ENCODE measurements at places on chromosomes 5 and 9. TPM values are rescaled to one million over a fixed set of nuclear protein-coding genes. Genes with fewer than 3 reads are reported as not detected.

DNA sequence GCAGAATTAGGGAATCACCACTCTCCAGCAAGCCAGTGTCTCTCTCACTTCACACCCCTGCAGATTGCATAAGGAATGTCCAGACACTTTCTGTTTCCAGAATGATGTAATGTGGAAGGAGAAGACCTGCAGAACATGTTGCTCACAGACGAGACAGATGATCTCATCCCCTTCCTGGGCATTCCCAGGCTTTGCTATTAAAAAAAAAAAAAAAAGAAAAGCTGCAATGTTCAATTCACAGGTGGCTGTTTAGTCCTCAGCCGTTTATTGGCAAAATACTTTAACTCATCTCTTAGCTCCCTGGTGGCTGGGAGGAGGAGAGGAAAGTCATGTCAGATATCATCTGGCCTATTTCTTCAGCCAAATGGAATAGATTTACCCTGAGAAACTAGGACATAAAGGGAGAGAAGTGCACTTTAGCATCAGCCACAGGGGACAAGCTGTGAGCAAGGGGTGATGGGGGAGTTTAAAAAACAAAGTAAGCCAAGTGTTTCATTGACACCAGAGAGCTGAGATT lies 95.9 kb upstream of the TNC start:
- DNase-seq: no peak

DNA sequence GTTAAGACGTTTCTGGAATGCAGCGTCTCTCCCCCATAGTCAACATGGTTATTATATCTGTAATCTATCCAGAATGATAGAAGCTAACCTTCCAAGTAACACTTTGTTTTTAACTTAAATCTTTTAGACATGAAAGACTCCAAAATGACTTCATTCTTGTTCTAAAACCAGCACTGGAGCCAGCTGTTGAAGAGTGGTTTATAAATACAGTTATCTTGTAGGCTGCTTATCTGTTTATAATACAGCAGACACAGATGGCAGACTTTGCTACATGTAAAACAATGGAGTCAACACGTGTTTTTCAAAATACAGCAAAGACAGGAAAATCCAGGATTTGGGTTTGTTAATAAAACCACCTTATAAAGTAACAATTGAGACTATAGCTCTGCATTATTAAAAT lies 48.8 kb upstream of the RETREG1 start:
- no peak for DNase-seq

C5orf34 gene
- 2.5 TPM for total RNA-seq

DNA sequence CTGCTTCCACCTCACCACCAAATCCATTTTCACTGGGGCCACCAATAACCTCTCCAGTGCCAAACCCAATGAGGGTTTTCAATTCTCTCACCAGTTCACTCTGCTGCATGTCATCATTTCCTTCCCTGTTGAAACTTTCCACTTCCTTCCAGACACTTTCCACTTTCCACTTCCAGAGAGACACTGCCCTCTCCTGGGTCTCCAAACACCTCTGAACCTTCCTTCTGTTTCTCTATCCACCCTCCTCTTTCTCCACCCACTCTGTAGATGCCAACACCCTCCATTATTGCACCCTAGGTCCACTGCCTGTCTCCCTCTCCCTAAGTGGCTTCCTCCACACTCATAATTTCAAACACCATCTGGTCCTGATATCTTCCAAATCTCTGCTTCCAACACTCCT lies 39.6 kb downstream of the PDE6A start:
- no peak for DNase-seq

GRXCR2 gene
- total RNA-seq: not detected

FBP2 gene
- not detected for total RNA-seq

DNA sequence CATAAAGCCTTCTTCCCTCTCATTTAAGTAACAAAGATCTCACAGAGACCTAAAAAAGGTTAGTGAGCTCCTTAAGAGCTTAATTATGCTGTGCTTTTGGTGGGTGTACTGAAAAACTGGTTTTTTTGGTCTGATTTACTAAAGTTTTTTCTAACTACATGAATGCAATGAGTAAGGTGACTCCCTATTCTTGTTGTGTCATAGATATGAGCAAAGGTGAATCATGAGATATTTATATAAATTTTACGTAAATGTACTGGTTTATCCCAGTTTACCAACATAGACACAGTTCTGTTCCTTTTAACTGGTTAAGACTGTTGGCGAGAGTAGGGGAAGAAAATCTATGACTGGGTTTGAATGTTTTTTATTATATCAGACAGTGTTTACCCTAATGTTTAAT lies 250.5 kb downstream of the NR2F1-AS1 start:
- no peak for DNase-seq

GRCh38 chr5:59380350-59380951 lies 513.1 kb downstream of the PDE4D start:
- DNase-seq: peak; percentile 66

- no peak for DNase-seq
Observed at GRCh38 chr5:96350678-96351077, 82.4 kb downstream of the PCSK1 start.

TSSK1B gene
- not detected for total RNA-seq

CD72 gene
- 0.23 TPM for total RNA-seq

All from HT-29 (cell line).